ENCODE measurements at places on chromosomes 7 and 10.

DNA sequence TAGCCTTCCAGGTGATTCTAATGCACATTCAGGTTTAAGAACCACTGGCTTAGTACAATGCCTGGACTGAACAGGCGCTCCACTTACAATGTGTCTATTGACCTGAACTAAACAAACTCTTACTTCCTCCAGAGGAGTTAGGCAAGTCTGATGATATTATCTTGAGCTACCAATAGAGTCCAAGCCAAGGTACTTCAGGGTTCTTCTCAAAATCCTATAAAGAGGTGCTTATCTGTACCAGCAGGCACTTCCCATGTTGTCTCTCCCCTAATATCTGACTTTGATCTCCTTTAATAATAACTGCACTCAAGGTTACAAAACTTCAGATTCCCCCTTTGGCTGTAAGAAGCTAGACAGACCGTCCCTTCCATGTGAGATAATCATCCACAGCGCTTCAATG is 157.0 kb upstream of the SVIL start:
- DNase-seq, result no peak

- no peak for DNase-seq
Observed at GRCh38 chr7:47556511-47557180, 25.3 kb downstream of the TNS3 start.

GRCh38 chr7:106187613-106188350 is 75.7 kb upstream of the SYPL1 start:
- DNase-seq, result no peak

GRCh38 chr7:35725280-35725680 is 30.3 kb upstream of the HERPUD2 start:
- DNase-seq, result no peak

DNA sequence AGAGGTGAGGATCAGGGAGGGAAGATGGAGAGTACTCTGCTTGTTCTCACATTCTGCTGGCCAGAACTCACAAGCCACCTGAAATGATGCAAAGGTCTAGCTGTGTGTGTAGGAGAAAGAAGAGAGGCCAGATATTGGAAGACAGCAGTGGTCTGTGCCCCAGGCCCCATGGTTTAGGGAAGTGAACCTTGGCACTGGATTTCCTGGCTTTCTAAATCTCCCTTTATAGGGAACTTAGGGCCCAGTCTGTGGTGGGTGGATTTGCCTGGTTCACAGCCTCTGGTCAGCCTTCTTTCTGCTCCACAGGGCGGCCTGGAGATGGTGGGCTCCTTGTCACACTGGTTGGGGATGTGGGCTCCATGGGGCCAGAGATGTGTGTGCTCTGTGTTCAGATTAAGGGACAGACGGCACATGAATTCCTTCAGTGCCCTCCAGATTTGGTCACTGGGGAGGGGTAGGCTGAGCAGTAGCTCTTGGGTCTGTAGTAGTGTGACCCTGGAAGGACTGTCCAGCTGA is 9.5 kb upstream of the SH2D4B start:
- no peak for DNase-seq

- DNase-seq, result no peak
Observed at GRCh38 chr7:115477193-115477651, 553.3 kb downstream of the TFEC start.

All from NCI-H774 (cell line).